G401 (cell line): ENCODE measurements at places on chromosomes 12 and 14.

DNA sequence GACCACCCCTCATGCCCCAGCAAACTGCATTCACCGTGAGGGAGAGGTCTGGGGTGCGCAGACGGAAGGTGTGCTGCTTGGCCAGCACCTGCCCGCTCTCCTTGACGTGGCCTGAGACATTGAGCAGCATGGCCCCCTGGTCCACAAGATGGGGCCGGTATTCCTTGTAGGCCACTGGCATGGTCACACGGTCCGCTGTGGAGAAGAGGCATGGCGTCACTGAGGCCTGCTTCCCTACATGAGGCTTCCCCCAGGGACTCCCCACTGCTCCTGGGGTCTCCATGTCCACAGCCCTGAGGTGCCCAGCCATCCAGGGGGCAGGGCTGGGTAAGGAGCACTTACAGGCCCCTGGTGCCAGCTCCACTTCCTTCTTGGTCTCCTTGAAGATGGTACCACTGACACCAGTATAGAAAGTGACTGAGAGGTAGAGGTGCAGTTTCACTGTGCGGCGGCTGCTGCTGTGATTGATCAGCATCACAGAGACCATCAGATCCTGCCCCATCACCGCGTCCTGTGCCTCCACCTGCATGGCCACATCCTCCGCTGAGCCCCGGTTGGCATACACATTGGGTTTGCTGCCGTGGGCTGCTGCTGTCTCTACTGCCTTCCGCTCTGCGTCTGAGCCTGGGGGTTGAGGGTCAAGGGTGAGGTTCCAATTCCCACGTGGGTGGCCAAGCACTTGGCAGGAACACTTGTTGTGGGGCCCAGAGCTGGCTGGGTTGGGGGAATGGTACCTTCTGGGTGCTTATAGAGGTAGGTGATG, 8.2 kb downstream of the TGM1 start:
- no peak for DNase-seq

GRCh38 chr14:77790566-77791224, 9.2 kb upstream of the ADCK1 start:
- no peak for DNase-seq

- no peak for DNase-seq
Observed at GRCh38 chr12:48968467-48968866, 3.1 kb downstream of the WNT10B start.

GRCh38 chr14:88380405-88380804, 5.1 kb upstream of the SPATA7 start:
- DNase-seq = peak; percentile 72

DNA sequence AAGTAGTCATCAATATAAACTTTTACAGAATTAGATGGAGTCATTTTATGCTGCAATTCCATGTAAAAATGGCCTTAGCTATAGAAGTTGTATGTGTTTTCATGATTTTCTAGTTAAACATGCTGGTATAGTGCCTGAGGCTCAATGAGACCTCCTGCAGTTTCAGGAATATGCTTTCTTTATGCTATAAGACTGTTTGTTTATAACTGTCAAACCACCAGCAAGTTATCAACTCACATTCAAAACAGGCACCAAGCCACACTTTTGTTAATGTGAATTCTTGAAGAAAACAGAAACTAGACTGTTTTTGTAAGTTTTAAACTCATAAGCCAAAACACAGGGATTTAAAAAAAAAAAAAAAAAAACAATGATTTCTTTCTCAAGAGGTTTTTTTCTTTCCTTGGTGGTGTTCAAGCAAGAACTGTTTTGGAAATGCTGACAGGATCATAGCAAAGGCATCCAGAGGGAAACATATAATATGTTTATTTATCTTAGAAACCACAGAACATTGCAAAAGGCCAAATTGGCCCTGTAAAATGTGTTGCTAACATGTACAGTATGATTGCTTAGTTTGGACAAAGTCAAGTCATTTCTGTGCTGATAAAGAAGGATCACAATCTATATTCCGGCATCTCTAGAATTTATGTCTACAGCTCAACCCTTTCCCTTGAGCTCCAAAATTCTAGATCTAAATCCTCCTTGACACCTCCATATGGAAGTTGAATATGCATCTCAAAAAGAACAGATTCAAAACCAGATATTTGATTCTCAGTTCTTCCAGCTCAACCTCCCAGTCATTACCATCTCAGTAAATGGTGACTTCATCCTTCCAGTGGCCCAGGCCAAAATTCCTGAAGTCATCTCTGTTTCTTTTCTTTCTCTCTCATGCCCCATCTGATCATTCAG, 29.0 kb upstream of the LUM start:
- no peak for DNase-seq

GRCh38 chr14:89399157-89399556, 17.9 kb downstream of the FOXN3 start:
- DNase-seq = no peak

GRCh38 chr14:23437133-23438100, 2.0 kb upstream of the MYH7 start:
- no peak for DNase-seq

DNA sequence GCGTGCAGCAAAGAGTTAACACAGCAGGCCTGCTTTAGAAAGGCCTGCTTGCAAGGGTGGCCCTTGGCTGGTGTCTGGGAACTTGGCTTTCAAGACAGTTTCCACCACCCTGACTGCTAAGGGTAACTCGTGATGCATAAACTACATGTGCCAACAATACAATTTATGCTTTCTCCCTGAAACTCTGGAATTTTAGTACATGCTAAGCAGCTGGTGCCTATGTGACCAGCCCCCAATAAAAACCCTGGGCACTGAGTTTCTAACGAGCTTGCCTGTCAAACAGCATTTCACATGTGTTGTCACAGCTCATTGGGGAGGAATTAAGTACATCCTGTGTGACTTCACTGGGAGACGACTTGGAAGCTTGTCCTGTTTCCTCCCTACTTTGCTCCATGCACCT, 133.1 kb downstream of the SLC5A8 start:
- no peak for DNase-seq

DNA sequence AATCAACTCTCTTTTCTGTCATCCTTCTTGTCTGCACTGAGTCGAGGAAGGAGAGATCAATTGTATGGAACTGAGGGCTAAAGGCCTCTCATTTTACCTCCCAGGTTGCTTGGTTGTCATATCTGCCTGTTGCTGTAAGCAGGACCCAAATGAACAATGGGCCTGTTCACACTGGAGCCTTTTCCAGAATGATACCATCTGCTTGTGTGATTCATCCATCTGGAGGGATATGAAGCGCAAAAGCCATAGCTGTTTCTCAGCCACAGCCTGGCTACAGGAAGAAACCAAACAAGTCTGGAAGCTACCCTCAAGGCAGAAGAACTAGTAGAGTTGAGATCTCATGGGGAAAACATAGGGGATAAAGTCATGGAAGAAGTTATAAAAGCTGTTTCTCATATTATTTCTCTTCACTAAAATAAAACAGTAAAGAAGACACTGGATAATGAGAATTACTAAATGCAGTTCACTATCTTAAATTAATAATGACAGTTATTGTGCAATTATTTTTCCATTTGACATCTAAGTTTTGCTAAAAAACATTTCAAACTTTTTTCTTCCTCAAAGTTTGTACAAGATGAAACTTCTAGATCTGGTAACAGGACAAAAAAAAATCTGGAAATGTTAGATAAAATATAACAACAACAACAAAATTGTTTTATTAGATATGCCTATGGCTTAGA, 106.3 kb downstream of the SPTSSA start:
- DNase-seq = peak; percentile 87

- DNase-seq = peak; percentile 26
Observed at GRCh38 chr12:112482733-112483132, 64.0 kb downstream of the PTPN11 start.

- DNase-seq = no peak
Observed at GRCh38 chr14:54300881-54301280, 95.9 kb upstream of the CDKN3 start.

GRCh38 chr14:75905147-75905904, 76.5 kb downstream of the TGFB3 start:
- peak; percentile 11 for DNase-seq

DNA sequence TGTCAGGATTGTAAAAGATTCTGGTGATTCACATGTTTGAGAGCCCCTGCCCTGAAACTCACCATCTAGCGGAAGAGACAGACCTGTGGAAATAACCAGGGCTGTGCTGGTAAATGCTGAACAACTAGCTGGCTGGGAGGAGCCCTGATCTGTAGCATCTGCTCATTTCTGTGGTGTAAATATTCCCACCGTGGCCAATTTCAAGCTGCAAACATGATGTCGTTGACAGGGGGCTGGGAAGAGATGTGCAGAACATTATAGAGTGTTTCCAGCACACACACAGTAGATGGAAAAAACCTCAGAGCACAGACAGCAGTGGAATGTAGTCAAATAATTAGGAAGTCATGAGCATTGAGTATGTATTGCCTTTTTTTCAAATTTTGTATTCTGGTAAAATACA, 138.2 kb downstream of the PHETA1 start:
- DNase-seq = no peak

GRCh38 chr14:79437951-79438350, 773.4 kb downstream of the DIO2 start:
- no peak for DNase-seq

- DNase-seq = no peak
Observed at GRCh38 chr12:102059343-102059742, 2.4 kb downstream of the WASHC3 start.
